ENCODE measurements at places on chromosomes 1 and 21.

DNA sequence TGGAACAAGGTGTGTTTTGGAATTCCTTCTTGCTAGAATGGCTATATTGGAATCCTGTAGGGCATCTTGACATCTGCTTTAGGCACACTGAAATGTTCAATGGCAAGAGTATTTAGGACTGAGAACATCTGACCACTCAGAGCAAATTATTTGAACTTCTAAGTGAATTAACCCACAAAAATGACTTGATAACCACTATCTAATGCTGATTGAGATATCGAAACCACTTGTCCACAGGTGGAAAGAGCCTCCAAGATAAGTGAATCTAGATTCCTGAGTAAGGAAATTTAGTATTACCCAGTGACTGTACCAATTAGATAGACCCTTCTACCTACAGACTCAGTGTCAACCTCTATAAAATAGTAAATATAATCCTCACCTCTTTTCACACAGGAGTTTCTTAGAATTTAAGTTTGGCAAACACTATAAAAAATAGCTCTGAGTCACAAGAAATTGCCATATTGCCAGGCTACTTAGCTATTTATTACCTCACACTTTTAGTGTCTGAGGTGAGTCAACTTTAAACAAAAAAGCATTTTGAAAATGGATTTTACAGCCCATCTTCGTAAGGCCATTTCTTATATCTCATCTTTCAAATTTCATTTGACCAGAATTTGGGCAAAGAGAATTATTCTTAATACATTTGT, 421.8 kb downstream of the PTBP2 start:
- DNase-seq, result no peak

DNA sequence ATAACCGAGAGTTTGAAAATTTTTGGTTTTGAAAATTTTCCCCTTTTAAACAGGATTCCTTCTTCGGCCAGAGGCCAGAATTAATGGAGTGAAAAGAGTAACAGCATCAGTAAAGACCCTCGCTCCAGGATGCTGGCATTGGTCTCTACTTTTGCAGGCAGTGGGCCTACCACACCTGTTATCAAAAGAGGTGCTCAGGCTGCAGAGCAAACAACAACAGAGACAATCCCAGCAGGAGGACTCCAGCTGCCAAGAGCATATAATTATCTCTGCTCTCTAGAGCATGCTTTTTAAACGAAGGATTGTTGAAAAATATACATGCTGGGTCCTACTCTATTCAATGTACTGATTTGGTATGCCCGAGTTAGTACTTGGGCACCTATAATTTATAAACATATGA, 1048.5 kb downstream of the PLA2G4A start:
- DNase-seq, result no peak

DNA sequence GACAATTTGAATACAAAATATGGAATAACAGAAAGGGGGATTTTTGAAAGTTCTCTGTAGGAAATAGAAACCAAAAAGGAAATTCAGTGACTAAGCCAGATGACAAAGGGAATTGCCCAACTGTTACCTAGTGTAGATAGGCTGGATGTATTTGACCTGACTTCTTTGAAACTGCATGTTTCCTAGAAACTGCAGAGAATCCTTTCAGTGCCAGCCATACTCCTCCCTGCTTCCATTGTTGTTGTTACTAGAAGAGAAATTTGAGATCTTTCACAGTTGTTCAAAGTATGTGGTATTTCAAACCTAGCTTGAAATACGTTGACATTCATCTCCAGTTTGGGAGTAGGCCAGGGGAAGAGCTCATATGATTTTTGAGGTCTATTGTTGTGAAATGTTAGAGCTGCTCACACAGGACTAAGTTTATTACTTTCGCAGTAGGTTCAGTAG, 1.8 kb upstream of the GBP5 start:
- DNase-seq, result no peak

GRCh38 chr1:8384088-8384487, 66.2 kb downstream of the SLC45A1 start:
- no peak for DNase-seq

DNA sequence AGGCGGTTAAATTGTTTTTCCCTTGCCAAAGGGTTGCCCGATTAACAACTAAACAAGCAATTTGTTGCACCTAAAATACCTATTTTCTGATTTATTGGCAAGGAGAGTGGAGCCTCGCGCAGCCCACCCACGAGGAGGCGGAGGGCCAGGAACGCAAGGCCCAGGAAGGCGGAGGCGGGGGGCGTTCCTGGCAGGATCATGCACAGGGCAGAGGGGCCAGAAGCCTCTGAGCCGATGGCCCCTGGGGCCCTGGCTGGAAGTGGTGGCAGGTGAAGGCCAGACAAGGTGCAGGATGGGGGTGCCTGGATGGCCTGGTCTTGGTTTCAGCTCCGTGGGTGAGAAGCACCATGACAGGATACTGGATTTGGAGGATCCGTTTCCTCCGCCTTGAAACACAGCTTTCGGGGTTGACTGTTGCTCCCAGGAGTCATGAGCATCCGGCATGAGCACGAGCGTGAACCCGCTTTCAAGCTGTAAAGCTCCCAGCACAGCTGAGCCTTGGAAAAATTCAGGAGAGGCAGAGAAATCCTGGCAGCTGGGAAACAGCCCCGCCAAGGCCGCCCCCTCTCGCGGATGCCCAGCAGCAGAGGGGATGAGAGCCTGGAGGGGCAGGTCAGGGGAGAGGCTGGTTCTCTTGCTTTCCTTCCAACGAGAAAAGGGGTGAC, 35.0 kb downstream of the AJAP1 start:
- DNase-seq, result no peak

DNA sequence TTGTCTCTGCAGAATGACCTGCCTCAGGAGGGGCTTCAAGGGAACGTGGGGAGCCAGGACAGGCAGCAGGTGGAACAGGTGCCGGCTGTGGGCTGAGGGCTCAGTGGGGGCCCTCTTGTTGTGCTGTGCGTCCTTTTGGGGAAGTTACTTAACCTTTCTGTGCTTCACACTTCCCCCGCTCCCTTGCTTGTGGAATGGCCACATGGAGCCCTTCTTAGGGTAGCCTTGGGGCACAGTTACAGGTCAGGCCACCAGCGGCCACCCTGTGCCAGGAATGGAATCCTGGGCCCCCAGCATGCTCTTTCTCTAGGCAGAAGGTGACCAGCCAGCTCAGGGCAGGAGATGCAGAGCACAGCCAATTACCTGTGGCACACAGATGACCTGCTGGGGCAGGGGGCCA, 2.6 kb downstream of the IKBKE start:
- no peak for DNase-seq

GRCh38 chr1:57137980-57138379, 172.2 kb upstream of the C8B start:
- DNase-seq, result no peak

DNA sequence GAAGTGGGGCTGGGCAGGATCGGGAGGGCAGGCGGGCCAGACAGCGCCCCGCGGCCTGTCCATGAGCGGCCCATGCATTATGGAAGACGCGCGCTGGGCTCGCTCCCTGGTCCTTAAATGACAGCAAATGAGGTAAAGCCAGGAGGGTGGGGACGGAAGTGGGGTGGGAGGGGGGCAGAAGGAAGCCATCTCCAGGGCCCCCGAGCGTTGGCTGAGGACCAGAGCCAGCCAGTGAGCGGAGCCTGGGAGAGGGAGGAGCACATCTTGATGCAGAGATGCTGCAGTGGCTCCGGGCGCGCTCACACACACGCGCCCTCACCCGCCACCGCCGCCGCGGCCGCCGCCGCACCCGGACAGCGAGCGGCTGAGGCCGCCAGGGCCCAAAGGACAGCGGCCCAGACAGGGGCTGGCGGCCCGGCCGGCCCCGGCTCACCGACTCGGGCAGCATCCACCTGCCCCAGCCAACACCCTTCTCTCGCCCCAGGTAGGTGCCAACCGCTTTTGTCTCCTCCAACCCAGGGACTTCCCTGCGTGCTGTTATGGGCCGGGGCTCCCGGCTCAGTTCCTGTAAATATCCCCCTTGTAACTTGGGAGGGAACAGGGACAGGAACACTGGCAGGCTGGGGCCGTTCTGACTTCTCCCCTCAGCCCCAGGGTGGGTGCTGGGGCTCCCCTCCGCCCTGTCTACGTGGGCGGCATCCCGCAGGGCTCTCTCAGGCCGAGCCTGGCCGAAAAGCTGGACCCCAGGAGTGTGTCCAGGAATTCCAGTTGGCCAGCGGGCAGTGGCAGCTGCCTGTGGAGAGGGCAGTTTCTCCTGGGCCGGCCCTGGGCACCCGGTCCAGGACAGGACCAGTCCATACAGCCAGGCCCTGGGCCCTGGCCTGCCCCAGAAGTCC, at the start of gene CNTN2:
CNTN2 (plus strand) TSS at position 302 of the 896 bp plus-strand sequence. CDS start 9,974 bp downstream, outside the sequence.
- DNase-seq, result no peak

GRCh38 chr1:156151093-156151688, 2.2 kb upstream of the SEMA4A start:
- no peak for DNase-seq

GRCh38 chr1:164576291-164577271, 17.6 kb downstream of the PBX1 start:
- no peak for DNase-seq

DNA sequence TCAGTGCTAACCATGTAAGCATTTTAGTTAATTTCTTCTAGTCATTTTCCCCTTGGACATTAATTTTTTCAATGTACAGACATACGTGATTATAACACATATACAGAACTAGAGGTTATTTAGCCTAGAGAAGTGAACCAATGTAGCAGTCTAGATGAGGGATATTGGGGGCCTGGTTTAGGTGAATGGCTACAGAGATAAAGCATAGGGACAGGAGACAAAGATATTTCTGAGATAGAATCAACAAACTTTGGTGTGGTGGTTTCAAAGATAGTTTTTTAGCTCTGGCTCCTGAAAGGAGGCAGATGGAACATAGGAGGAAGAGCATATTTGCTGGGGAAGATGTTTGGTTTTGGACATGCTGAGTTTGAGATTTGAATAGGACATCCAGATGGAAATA, 23.0 kb downstream of the RLF start:
- no peak for DNase-seq

DNA sequence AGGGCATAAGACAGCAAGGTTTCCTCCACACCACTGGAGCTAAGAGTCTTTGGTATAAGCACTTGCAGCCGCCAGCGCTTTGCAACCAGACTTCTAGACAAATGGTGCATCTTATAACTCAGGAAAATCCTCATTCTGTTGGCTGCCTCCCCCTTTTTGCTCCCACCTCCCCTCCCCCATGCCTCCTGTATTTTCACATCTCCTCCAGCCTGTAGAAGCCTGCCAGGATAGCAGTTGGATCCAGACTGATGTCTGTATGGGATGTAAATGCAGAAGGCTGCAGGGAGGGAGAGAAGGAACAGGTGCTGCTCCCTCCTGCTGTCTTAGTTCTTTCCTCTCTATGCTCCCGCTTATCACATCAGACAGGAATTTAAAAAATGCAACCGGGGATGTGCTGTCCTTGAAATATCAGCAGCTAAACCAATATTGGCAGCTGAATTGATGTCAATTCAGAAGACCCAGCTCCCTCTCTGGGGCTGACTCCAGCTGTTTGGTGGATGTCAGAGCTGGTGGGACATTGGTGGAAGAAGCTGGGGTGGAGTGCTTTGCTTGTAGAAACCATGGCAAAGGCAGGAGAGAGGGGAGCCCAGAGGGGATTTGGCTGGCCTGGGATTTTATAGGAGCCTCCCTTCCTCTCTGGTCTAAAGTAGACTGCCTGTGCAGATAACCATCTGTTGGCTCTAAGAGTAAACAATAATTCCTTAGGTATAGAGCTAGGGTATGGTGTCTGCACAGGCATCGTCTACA, 53.5 kb downstream of the NFASC start:
- no peak for DNase-seq

DNA sequence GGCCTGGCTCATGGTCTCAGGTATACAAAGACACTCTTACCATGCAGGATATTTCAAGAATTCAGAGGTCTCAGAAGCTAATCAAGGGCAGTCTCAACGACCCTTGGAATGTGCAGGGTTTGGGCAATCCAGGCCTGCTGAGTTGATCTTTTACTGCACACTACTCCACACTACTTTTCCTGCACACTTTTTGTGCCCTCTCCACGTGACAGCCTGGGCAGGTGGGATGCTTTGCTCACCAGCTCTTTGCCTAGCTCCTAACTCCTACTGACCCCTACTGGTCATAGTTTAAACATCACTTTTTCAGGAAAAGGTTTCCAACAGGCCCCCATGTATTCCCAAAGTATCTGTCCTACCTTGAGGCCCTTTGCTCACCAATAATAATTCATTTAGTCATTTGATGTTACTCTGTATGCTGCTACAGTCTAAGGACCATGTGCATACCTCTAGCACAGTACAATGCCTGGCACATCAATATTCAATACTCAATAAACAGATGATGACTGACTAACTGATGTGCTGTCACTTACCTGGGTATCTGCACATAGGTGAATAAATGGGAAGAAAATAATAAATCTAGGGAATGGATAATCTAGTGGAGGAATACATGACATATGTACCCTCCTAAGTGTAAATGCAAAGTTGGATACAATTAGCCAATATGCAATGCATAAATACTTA, 9.6 kb downstream of the DUSP23 start:
- no peak for DNase-seq

- no peak for DNase-seq
Measured at GRCh38 chr1:41723786-41724185, 194.9 kb downstream of the HIVEP3 start.

DNA sequence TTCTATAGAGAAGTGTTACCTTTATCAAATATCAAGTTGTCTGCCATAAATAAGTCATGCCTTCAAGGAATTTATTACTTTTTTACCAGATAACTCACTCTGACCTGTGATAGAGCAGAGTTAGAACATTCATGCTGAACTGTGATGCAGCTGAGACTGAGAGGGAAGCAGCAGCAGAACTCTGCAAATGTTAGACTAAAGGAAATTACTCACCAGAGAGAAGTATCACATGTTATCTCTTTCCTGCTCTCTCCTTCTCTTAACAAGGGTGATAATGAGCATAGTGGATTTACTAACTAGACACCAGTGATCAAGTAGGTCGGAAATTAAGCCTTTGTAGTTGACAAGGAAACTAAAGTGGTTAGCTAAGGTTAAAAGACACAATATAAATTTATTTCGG, 181.6 kb downstream of the RASAL2 start:
- DNase-seq, result no peak

- no peak for DNase-seq
Measured at GRCh38 chr1:196535727-196536126, 72.5 kb downstream of the KCNT2 start.

- no peak for DNase-seq
Measured at GRCh38 chr21:18369115-18369514, 34.5 kb downstream of the TMPRSS15 start.

- no peak for DNase-seq
Measured at GRCh38 chr1:18760156-18760555, 99.3 kb downstream of the TAS1R2 start.

GRCh38 chr1:212311836-212312497, 26.8 kb downstream of the PPP2R5A start:
- no peak for DNase-seq

DNA sequence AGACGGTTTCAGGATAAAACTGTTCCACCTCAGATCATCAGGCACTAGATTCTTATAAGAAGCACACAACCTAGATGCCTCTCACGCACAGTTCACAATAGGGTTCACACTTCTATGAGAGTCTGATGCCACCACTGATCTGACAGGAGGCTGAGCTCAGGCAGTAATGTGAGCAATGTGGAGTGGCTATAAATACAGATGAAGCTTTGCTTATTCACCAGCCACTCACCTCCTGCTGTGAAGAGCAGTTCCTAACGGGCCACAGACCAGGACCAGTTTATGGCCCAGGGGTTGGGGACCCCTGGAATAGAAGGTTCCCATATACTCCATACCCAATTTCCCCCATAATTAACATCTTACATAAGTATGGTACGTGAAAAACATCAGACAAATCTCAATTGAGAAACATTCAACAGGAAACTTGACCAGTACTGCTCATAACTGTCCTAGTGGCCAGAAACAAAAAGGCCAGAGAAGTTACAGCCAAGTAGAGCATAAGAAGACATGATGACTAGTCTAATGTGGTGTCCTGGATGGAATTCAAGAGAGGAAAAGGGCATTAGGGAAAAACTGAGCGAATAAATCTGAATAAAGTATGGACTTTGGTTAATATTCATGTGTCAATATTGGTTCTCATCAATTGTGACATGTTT, 24.7 kb upstream of the IGSF5 start:
- no peak for DNase-seq

Measured in stimulated activated CD4-positive, alpha-beta T cell treated with anti-CD3 and anti-CD28 coated beads, Interleukin-15, amount 100 ng/mL, for 1 hour (primary cell).